Osteocyte (in vitro differentiated cells): ENCODE measurements at places on chromosomes 16 and 17. TPM values are rescaled to one million over a fixed set of nuclear protein-coding genes. Genes with fewer than 3 reads are reported as not detected.

The NFATC2IP gene
- total RNA-seq, result 34.9 and 39.5 TPM in 2 replicates

The GPATCH8 gene
- total RNA-seq, result 52.6 and 57.1 TPM in 2 replicates

The SLC52A1 gene
- total RNA-seq, result not detected in 2 replicates

The SNN gene
- total RNA-seq, result 23.4 and 24.0 TPM in 2 replicates

- H3K27ac ChIP-seq, result peak overlapping the region; percentile 56
- peaks cover 11% of the 10 kb centered on the region for H3K36me3 ChIP-seq
- no peak overlapping the region for H3K4me3 ChIP-seq
- no peak for DNase-seq
Measured at GRCh38 chr16:57530104-57530521, 6.3 kb downstream of the CCDC102A start.

DNA sequence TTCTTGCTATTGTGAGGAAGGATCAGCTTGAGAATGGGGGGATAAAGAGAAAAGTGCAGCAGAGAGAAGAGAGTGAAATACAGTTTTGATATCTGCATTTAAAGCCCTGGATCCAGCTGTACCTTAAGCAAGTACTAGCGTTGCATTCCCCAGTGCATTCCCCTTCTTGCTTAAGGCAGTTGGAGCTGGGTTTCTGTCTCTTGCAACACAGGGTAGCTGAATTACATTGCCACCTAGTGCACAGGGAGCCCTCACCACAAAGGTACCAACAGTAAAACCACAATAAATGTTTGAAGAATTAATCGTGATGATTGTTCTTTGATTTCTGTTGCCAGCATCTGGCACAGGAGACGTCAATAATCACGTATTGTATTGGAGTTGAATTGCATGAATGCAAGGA lies 588.7 kb downstream of the RBFOX1 start:
- no peaks in the 10 kb centered on the region for H3K4me1 ChIP-seq
- no peaks in the 10 kb centered on the region for H3K36me3 ChIP-seq
- DNase-seq, result no peak
- H3K4me3 ChIP-seq, result no peak overlapping the region

- no peaks in the 10 kb centered on the region for H3K4me1 ChIP-seq
- no peaks in the 10 kb centered on the region for H3K27me3 ChIP-seq
- H3K4me3 ChIP-seq, result no peak overlapping the region
- no peak for DNase-seq
- H3K36me3 ChIP-seq, result no peaks in the 10 kb centered on the region
- no peak overlapping the region for H3K27ac ChIP-seq
Measured at GRCh38 chr16:51812945-51813344, 661.9 kb upstream of the SALL1 start.

DNA sequence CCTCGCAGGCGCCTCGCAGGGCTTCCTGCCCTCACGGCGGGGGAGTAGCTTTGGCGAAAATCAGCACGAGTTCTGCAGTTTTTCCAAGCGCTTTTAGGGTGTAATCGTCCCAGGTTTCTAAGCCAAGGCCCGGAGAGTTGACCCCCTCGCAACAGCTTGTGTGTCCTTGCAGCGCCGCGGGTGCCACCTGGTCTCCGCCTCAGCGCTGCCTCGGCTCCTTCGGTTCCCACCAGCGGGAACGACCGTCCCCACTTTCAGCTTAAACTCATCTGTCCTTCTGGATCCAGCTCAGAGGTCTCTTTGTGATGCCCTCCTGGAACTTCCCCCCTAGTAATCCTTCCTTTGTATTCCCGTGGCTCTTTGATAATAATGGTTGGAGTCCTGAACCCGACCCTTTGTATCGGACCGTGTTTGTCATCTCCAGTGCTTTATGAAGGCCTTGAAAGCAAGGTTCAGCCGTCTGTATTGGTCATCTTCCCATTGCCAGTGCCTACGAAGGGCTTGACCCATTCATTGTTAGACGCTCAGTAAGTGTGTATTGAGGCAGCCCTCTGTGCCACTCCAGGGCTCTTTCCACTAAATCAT lies 858 bp upstream of the SMARCE1 start:
- H3K27me3 ChIP-seq, result peaks cover 1% of the 10 kb centered on the region
- H3K36me3 ChIP-seq, result peaks cover 19% of the 10 kb centered on the region
- no peak for DNase-seq
- peak overlapping the region; percentile 100 for H3K27ac ChIP-seq
- peaks cover 40% of the 10 kb centered on the region for H3K4me1 ChIP-seq
- H3K4me3 ChIP-seq, result peak overlapping the region; percentile 96

GRCh38 chr16:9256196-9256595 lies 164.8 kb downstream of the HAPSTR1 start:
- DNase-seq, result no peak
- H3K4me1 ChIP-seq, result no peaks in the 10 kb centered on the region
- no peaks in the 10 kb centered on the region for H3K36me3 ChIP-seq
- no peak overlapping the region for H3K4me3 ChIP-seq
- no peaks in the 10 kb centered on the region for H3K27me3 ChIP-seq

DNA sequence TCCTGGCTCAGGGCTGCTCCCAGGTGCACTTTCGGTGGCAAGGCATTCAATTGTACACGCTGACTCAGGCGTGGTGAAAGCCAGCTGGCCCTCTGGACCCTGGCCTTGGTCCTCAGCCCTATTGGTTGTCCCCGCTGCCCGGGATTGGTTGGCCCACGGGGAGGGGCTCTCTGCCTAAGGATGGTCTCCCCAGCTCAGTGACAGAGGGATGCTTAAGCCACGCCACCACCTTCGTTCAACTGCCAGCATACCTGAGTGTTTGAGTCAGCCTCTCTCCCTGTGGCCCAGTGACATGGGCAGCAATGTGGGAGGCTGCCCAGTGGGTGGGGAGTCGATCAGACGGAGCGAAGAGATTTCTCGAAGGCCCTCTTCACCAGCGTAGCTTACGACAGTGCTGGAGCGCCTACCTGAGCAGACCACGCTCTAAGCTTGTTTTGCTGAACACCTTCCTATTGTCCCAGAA lies 30.3 kb downstream of the IRF8 start:
- no peaks in the 10 kb centered on the region for H3K4me1 ChIP-seq
- H3K27me3 ChIP-seq, result peaks cover 31% of the 10 kb centered on the region
- H3K27ac ChIP-seq, result no peak overlapping the region
- no peak for DNase-seq

DNA sequence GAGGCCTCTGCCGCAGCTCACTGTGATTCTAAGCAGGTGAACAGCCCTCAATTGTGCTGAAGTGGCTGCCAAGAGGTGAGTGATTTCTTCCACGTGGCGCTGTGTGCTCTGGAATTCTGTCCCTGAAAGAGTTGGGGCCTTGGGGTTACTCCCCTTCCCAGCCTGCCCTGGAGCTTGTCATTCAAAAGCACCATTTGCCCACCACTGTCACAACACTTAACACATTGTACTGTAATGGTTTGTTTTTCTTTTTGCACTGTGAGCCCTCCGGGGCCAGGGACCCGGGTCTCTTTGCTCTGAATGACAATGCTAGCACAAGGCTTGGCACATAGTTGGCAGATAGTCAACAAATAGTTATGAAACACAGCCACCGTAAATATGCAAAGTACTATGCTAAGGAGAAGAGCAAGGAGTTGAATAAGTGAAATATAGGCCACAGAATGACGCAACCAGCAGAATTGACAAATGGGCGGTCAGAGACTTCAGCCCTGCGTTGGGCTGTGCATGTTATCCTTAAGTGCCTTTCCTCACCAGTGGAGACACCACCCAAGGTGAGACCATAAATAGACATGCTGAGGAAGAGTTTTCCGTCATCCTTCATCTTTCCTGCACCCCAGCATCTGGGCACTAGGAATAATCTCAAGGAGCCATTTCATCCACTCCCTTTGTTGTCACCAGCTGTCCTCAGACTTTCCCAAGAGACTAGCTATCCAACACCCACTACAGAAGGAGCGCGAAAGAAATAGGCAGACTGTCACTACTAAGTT lies 112.0 kb upstream of the DNAH9 start:
- no peaks in the 10 kb centered on the region for H3K36me3 ChIP-seq
- H3K27me3 ChIP-seq, result no peaks in the 10 kb centered on the region
- DNase-seq, result peak; percentile 57
- H3K4me3 ChIP-seq, result no peak overlapping the region
- H3K4me1 ChIP-seq, result no peaks in the 10 kb centered on the region
- no peak overlapping the region for H3K27ac ChIP-seq

DNA sequence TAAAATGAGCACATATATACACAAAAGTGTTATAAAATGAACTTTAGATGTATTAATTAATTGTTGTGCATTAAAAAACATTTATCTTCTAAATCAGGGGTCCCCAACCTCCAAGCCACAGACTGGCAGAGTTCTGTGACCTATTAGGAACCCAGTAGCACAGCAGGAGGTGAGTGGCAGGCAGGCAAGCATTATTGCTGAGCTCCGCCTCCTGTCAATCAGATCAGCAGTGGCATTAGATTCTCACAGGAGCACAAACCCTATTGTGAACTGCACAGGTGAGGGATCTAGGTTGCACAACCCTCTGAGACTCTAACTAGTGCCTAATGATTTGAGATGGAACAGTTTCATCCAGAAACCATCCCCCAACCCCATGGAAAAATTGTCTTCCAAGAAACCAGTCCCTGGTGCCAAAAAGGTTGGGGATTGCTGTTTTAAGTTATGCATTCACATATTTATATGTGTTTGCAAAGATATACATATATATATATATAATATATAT lies 583.7 kb downstream of the KCNJ2 start:
- no peaks in the 10 kb centered on the region for H3K4me1 ChIP-seq
- H3K27me3 ChIP-seq, result peaks cover 6% of the 10 kb centered on the region
- no peak for DNase-seq
- H3K4me3 ChIP-seq, result no peak overlapping the region

GRCh38 chr17:49965524-49965909 lies 3.5 kb upstream of the DLX4 start:
- H3K36me3 ChIP-seq, result no peaks in the 10 kb centered on the region
- H3K4me1 ChIP-seq, result peaks cover 30% of the 10 kb centered on the region
- no peak overlapping the region for H3K4me3 ChIP-seq
- H3K27ac ChIP-seq, result no peak overlapping the region
- no peak for DNase-seq
- peaks cover 87% of the 10 kb centered on the region for H3K27me3 ChIP-seq
